Activated CD8-positive, alpha-beta T cell treated with anti-CD3 and anti-CD28 coated beads, Interleukin-2, amount 10 ng/mL, durations not matched to agents 7 days and 5 days (primary cell): ENCODE measurements at places on chromosomes 6 and 20. TPM values are rescaled to one million over a fixed set of nuclear protein-coding genes. Genes with fewer than 3 reads are reported as not detected.

- no peak overlapping the region for H3K27ac ChIP-seq
- no peaks in the 10 kb centered on the region for H3K27me3 ChIP-seq
- no peaks in the 10 kb centered on the region for H3K4me1 ChIP-seq
- no peak for DNase-seq
- H3K4me3 ChIP-seq: no peak overlapping the region
Observed at GRCh38 chr20:58111310-58112016, 117.0 kb downstream of the ANKRD60 start.

- H3K36me3 ChIP-seq: no peaks in the 10 kb centered on the region
- H3K4me3 ChIP-seq: no peak overlapping the region
- H3K27me3 ChIP-seq: peaks cover 5% of the 10 kb centered on the region
Observed at GRCh38 chr20:16761305-16761829, 13.2 kb downstream of the OTOR start.

- peaks cover 2% of the 10 kb centered on the region for H3K27me3 ChIP-seq
- no peak for DNase-seq
- H3K27ac ChIP-seq: no peak overlapping the region
- no peaks in the 10 kb centered on the region for H3K36me3 ChIP-seq
Observed at GRCh38 chr6:47129129-47129528, 87.0 kb upstream of the ADGRF1 start.

GRCh38 chr6:122995921-122996793 is at the start of gene CLVS2:
TSS of gene CLVS2 (plus strand) at chr6:122996235. CDS start at chr6:122997778, 1,543 bp downstream.
- no peak for DNase-seq
- H3K4me3 ChIP-seq: no peak within 1 kb of the TSS
- H3K27me3 ChIP-seq: peaks cover 30% of the 10 kb centered on the region
- H3K27ac ChIP-seq: no peak within 1 kb of the TSS

- no peaks in the 10 kb centered on the region for H3K36me3 ChIP-seq
- H3K27me3 ChIP-seq: no peaks in the 10 kb centered on the region
- no peak overlapping the region for H3K27ac ChIP-seq
- H3K4me1 ChIP-seq: no peaks in the 10 kb centered on the region
Observed at GRCh38 chr20:39986173-39986904, 702.7 kb downstream of the MAFB start.

DNA sequence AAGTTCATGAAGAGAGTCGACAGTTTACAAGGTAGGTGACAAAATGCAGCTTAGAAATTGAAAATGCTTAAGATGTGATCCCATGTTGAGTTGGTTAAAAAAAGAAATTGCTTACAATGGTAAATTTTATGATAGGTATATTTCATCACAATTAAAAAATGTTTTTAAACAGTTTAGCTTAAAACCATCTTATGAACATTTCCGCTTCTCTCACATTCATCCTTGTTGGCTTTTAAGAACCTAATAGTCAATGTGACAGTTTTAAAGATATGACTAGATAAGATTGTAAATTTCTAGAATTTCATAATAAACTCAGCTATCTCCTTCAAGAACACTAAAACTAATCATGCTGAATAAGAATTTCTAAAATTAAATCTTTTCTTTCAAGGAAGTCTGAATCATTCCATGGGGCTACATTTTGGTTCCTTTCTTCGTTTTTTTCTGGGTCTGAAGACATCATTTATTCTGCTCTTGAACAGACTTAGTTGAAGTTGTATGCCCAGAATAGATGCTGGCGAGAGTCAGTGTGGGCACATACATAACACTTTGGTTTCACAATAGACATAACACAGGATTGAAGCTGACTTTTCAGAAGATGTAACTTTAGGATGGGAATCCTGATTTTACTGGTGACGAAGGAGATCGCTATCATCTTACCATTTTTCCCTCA is 35.9 kb upstream of the LTV1 start:
- H3K27me3 ChIP-seq: no peaks in the 10 kb centered on the region
- no peak overlapping the region for H3K4me3 ChIP-seq
- peaks cover 15% of the 10 kb centered on the region for H3K36me3 ChIP-seq
- no peak for DNase-seq
- peaks cover 11% of the 10 kb centered on the region for H3K4me1 ChIP-seq

Gene ARHGAP40
- not detected for total RNA-seq

- peaks cover 22% of the 10 kb centered on the region for H3K36me3 ChIP-seq
- no peak overlapping the region for H3K4me3 ChIP-seq
- DNase-seq: no peak
- peaks cover 40% of the 10 kb centered on the region for H3K4me1 ChIP-seq
- H3K27ac ChIP-seq: peak overlapping the region; percentile 81
Observed at GRCh38 chr6:118799826-118800225, 94.1 kb upstream of the ASF1A start.

GRCh38 chr6:90083891-90084290 is 189.6 kb downstream of the GJA10 start:
- peaks cover 53% of the 10 kb centered on the region for H3K36me3 ChIP-seq
- no peaks in the 10 kb centered on the region for H3K27me3 ChIP-seq
- H3K4me1 ChIP-seq: peaks cover 81% of the 10 kb centered on the region

DNA sequence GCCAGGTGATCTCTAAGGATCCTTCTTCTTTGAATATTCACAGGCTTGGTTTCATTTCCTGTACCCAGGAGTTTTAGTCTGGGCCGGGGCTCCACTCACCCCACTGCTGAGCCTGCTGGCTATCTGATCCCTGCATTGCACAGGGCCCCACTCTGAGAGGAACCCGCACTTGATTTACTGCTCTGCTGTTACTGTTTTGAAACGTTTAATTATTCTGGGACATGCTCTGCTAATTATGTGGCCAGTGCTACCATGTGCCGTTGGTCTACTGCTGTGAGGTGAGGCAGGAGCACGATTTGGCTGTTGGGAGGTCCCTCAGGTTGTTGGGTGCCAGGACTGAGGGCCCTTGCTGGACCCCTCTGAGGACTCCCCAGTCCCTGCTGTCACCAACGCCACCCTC is 108.7 kb upstream of the SIRPA start:
- no peak for DNase-seq
- H3K27me3 ChIP-seq: peaks cover 41% of the 10 kb centered on the region
- H3K4me3 ChIP-seq: no peak overlapping the region
- H3K27ac ChIP-seq: no peak overlapping the region
- no peaks in the 10 kb centered on the region for H3K4me1 ChIP-seq
- H3K36me3 ChIP-seq: no peaks in the 10 kb centered on the region

DNA sequence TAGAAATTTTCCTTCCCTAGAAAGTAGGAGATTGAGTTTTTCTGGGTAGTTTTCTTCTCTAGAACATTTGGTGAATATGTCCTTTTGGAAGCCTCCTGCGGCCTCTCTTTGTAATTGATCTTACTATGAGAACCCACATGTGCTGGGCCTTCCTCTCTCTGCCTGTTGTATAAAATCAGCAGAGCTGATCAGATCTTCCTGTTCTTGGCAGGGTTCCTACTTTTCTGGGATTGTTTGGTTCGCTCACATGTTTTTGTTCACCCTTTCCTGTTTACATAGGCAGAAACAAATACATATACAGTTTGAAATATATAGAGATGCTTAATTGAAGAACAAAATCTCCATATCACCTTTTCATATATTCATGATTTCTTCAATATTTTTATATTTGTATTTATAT is 57.8 kb downstream of the IL22RA2 start:
- no peak for DNase-seq
- peaks cover 2% of the 10 kb centered on the region for H3K36me3 ChIP-seq
- no peak overlapping the region for H3K4me3 ChIP-seq

Gene GNMT
- total RNA-seq: 1.2 TPM

DNA sequence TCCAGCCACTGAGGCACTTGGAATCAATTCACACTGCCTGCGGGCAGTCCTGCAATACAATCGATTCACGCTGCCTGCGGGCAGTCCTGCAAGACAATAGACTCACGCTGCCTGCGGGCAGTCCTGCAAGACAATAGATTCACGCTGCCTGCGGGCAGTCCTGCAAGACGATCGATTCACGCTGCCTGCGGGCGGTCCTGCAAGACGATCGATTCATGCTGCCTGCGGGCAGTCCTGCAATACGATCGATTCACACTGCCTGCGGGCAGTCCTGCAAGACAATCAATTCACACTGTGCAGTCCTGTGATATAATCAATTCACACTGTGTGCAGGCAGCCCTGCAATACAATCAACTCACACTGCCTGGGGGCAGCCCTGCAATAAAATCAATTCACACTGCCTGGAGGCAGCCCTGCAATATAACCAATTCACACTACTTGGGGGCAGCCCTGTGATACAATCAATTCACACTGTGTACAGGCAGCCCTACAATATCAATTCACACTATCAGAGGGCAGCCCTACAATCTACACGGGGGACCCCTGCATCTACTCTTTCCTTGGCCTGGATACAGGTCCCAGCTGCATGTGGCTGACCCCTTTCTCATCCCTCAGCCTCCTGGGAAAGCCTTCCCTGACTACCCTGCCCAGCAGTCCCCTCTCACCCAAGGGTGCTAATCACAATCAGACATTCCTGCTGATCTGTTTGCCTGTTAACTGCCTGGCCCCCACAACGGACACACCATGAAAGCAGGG is 10.4 kb downstream of the TAF4 start:
- peaks cover 26% of the 10 kb centered on the region for H3K4me1 ChIP-seq
- no peaks in the 10 kb centered on the region for H3K27me3 ChIP-seq
- no peak for DNase-seq
- no peak overlapping the region for H3K27ac ChIP-seq
- peaks cover 2% of the 10 kb centered on the region for H3K36me3 ChIP-seq

DNA sequence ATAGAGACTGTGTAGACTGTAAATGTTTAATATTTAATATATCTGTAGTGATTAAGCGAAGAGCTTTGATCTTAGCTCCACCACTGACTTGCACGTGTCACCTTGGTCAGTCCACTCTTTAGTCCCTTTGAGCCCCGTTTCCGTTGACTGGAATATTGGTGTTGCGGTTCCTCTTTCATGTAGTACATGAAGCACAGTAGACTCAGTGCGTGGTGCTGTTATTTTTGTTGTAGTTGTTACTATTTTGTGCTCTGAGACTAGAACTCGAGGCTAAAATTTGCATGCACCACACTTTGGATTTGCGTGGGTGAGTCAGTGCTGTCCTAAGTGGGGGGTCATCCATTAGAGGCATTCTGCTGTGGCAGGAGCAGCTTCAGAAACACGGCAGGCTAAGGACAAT is 291.4 kb downstream of the QKI start:
- H3K27ac ChIP-seq: no peak overlapping the region
- H3K27me3 ChIP-seq: peaks cover 8% of the 10 kb centered on the region
- no peak for DNase-seq
- no peak overlapping the region for H3K4me3 ChIP-seq
- no peaks in the 10 kb centered on the region for H3K4me1 ChIP-seq

DNA sequence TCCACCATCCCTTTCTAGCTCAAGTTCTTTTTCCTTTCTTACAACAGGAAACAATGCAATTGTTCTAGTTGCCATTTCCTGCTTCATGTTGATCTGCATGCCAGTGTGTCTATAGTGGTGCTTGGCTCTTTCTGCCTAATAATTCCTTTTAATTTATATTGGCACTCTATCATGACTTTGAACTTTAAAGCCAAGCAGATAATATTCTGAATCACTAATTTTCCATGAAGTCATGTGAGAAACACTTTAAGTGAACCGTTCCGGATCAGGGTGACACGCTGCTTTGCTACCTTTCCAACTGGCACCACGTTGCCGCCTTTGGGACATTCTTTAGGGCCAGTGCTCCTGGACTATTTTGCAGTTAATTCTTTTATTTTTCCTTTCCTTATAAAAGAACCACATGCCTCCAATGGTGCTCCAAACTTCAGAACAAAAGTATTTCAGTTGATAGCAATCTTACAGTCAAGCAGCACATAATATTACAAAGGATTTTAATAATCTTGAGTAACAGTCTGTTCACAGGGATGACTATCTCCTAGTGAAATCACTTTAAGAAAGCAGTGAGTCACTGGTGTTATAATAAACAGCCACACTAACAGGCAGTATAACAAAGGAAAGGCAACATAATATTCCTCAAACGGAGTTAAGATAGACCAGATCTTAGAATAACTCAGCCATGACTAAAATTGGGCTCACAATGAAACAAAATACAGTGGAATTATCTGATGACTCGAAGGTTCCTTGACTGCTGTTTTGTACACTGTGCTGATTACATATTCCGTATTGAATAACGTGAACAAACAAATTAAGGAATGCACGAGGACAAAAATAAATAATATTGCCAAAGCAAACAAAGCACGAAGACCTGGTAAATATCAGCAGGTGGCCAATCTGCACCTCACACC is 19.0 kb upstream of the BLOC1S5 start:
- no peak overlapping the region for H3K27ac ChIP-seq
- H3K27me3 ChIP-seq: no peaks in the 10 kb centered on the region
- DNase-seq: no peak
- peaks cover 18% of the 10 kb centered on the region for H3K4me1 ChIP-seq
- no peak overlapping the region for H3K4me3 ChIP-seq

Gene CHRNA4
- not detected for total RNA-seq

Gene MYH7B
- 0.13 TPM for total RNA-seq

DNA sequence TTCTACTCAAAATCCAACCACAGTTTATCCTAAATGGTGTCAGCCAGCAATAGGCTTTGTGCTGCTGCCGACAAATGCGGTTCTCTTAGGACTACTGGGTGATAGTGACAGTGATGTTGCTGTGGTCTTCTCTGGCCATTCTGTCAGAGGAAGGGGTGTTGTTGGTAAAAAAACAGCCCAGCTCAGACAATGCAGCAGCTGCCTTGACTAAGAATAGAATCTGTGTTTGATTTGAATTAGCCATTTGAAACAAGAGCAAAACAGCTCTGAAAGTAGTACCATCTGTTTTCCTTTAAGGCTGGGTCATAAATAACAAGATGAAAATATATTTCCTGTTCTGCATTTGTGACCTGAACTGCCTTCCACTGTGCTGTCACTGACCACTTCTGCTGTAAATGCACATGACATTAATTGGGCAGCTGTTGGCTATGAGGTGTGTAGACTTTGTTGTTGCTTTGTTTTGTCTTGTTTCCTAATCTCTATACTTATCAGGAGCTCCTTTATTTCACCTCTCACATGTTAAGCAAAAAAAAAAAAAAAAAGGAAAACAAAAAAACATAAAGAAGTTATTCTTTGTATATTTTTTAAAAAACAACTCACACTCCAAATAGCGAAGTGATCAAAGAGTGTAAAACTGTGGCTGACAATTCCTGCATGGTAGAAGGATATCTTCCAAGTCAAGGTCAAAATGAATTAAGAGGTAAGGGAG is 497.8 kb upstream of the ARID1B start:
- no peaks in the 10 kb centered on the region for H3K36me3 ChIP-seq
- no peaks in the 10 kb centered on the region for H3K4me1 ChIP-seq
- H3K27me3 ChIP-seq: peaks cover 3% of the 10 kb centered on the region
- DNase-seq: no peak
- H3K4me3 ChIP-seq: no peak overlapping the region

- peaks cover 9% of the 10 kb centered on the region for H3K36me3 ChIP-seq
- no peak overlapping the region for H3K4me3 ChIP-seq
- H3K27ac ChIP-seq: no peak overlapping the region
- DNase-seq: no peak
- H3K4me1 ChIP-seq: peaks cover 36% of the 10 kb centered on the region
Observed at GRCh38 chr20:13251106-13251903, 30.2 kb downstream of the ISM1 start.

GRCh38 chr6:149127212-149127611 is 190.3 kb upstream of the TAB2 start:
- H3K27ac ChIP-seq: peak overlapping the region; percentile 83
- H3K4me1 ChIP-seq: peaks cover 81% of the 10 kb centered on the region
- H3K4me3 ChIP-seq: no peak overlapping the region
- DNase-seq: no peak
- peaks cover 74% of the 10 kb centered on the region for H3K36me3 ChIP-seq
- no peaks in the 10 kb centered on the region for H3K27me3 ChIP-seq

GRCh38 chr6:163354761-163355425 is 59.6 kb upstream of the QKI start:
- no peaks in the 10 kb centered on the region for H3K27me3 ChIP-seq
- H3K27ac ChIP-seq: no peak overlapping the region
- DNase-seq: no peak
- no peak overlapping the region for H3K4me3 ChIP-seq
